CD4-positive, alpha-beta T cell treated with Interleukin-10 for 1 hour (primary cell): ENCODE measurements at places on chromosomes 2 and 18.

GRCh38 chr2:7773362-7774360 lies 856.4 kb downstream of the RNF144A start:
- DNase-seq, result peak; percentile 33

DNA sequence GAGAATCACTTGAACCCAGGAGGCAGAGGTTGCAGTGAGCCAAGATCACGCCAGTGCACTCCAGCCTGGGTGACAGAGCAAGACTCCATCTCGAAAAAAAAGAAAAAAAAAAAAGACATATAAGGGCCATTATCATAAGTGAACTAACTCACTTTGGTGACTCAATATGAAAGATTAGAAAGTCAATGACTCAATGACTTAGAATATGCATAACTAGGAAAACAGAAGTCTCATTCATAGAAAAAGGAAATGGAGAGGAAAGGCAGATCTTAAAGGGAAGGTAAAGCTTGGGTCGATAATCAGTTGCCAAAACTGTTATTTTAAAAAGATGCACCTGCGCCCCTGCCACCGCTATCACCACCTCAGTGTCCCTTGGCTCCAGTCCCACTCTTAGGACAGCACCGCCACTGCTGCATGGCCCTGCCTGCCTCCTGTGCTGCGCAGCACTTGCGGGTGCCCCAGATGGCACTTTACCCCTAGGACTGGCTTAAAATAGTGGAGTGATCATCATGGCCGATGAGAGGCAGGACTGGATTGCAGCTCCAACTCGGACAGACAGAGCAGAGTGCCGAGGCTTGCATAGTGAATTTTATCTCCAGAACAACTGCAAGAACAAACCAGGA lies 54.7 kb downstream of the INO80D start:
- no peak for DNase-seq

- no peak for DNase-seq
These were observed 876.3 kb downstream of the BCL11A start for GRCh38 chr2:59677158-59677557.

DNA sequence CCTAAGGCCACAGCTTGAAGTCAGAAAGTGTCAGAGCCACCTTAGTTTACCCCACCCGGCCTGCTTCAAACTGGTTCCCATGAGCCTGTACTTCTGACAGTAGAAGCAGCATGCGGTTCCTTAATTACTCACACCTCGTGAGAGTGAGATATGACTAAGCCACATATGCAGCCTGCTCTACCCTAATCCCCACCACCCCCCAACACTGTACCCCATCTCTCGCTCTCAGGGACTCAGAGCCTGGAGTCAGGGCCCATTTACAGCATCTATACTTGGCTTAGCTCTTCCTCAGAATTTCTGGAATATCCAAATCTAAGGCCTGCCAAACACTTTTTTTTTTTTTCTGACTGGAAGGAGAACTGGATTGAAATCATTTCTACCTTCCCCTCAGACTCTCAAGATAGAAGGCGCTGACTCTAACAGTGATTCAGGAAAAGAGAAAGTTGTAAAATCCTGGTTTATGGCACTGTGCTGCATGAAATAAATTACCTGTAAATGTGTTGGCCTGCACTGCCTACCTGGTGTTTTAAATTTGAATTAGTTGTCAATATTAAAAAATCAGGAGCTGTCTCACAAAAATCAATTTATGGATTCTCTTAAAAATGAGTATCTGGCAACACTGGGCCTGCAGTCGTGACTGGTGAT lies 360.0 kb downstream of the RND3 start:
- DNase-seq, result no peak

- no peak for DNase-seq
These were observed 418.0 kb downstream of the MEIS1 start for GRCh38 chr2:66852953-66853352.
